ENCODE measurements at places on chromosomes 4 and X.

DNA sequence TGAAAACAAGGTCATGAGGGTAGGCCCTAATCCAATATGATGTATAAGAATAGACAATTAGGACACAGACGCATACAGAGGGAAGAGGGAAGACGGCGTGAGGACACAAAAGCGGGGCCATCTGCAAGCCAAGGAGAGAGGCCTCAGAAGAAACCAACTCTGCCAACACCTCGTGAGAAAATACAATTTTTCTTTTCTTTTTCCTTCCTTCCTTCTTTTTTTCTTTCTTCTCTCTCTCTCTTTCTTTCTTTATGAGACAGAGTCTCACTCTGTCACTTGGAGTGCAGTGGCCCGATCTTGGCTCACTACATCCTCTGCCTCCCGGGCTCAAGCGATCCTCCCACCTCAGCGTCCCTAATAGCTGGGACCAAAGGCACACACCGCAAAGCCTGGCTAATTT is 1.5 kb upstream of the PKD2 start:
- no peak for DNase-seq

- DNase-seq: no peak
These were observed 435.7 kb upstream of the FMR1 start for GRCh38 chrX:147476008-147476407.

DNA sequence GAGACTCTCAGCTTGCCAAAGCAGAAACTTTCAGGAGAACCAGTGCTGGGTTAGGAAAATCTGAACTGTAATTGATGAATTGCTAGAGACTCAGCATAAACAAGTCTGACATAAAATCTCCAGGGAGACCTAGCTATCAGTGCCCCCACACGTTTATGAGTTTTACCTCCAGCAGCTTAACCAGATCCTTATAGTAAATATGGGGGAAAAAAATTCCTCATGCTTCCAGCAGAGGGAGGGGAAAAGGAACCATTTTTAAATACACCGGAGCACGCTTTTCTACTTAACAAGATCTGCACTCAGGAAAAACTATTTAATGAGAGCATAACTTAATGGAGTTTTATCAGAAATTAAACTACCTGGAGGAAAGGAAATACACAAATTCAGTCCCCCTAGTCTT is 1040.7 kb upstream of the INTU start:
- DNase-seq: no peak

DNA sequence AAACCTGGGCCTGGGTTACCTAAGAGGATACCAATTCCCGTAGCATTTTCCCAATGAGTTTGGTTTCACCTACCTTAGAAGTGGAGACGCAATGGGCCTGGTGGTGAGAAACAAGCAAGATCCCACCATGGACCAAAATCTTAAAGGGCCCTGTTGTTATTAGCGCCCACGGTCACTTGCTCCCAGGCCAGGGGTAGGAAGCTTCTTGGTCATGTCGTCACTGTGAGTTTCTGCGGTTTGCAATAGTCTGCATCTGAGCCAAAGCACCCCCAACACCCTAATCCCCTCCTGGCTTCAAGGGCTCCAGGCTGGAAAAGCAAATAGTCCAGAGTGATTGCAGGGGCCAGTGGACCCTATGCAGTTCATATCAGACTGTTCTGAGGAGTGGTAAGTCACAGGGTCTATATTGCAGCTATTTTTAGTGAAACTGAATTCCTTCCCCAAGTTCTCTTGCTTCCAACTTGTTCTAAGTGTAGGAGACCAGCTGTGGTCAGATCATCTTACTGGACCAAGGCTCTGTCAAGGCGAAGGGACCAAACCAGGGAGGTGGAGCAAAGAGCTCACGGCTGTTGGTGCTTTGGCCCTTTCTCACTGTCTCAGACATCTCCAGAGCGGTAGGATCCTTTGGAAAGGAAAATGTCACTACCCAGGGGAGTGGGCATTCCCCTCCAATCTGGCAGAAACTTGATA is 307.9 kb upstream of the F9 start:
- DNase-seq: no peak

DNA sequence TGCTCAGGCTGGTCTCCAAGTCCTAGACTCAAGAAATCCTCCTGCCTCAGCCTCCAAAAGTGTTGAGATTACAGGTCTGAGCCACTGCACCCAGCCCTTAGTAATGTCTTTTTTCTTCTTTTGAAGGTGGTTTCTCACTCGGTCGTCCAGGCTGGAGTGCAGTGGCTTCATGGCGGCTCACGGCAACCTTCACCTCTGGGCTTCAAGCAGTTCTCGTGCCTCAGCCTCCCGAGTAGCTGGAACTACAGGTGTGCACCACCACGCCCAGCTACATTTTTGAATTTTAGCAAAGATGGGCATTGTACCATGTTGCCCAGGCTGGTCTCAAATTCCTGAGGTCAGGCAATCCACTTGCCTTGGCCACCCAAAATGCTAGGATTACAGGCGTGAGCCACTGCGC is 32.3 kb upstream of the ASMTL start:
- DNase-seq: no peak

DNA sequence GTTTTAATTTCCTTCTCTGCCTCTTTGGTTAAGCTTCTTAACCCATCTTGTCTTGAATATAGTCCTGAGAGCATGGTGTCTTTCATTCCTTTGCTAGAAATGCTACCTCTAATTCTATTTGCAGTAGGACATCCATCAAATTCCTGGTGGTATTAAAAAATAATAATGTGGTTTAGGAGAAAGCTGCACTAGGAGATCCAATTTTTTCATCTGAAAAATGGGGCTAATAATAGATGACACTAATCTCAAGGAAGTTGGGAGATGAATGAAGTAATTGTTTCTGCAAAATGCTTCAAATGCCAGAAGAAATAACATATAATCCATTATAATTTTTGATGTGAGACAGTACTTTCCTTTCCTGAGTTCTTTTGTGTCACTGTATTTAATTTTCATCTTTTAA is 194.9 kb downstream of the PACRGL start:
- DNase-seq: no peak

All from NCI-H2171 (cell line).